NCI-H2081 treated with DMSO at 0.1 percent for 48 hours (cell line): ENCODE measurements at places on chromosomes 1 and 21.

- no peak for DNase-seq
These were observed 7.1 kb downstream of the PRRX1 start for GRCh38 chr1:170670802-170671628.

GRCh38 chr1:20311289-20311688, 20.6 kb downstream of the VWA5B1 start:
- no peak for DNase-seq

DNA sequence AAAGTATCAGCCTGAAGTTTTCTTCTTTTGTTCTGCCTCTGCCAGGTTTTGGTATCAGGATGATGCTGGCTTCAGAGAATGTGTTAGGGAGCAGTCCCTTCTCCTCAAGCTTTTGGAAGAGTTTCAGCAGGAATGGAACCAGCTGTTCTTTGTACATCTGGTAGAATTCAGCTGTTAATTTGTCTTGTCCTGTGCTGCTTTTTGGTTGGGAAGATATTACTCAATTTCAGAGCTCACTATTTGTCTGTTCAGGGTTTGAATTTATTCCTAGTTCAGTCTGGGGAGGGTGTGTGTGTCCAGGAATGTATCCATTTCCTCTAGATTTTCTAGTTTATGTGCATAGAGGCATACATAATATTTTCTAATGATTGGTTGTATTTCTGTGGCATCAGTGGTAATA, 12.8 kb downstream of the ZNF678 start:
- no peak for DNase-seq

GRCh38 chr21:25373126-25374082, 233.9 kb downstream of the MRPL39 start:
- DNase-seq: no peak

DNA sequence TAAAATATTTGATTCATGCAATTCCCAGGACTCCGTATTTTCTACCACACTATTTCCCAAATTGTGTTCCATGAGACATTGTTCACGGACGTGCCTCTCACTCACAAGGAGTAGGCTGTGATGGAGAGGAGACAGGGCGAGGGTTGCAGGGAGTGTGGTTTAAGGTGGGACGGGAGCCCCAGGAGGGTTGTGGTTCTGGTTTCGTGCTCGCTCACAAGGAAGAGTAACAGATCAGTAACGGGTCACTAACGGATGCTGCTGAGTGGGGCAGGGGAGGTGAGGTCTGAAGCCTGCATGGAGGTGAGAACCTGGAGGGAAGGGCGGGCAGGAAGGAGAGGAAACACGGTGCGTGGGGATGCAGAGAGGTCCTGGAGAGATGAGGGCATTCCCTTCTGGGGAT, 28.8 kb downstream of the TFF3 start:
- DNase-seq: no peak

DNA sequence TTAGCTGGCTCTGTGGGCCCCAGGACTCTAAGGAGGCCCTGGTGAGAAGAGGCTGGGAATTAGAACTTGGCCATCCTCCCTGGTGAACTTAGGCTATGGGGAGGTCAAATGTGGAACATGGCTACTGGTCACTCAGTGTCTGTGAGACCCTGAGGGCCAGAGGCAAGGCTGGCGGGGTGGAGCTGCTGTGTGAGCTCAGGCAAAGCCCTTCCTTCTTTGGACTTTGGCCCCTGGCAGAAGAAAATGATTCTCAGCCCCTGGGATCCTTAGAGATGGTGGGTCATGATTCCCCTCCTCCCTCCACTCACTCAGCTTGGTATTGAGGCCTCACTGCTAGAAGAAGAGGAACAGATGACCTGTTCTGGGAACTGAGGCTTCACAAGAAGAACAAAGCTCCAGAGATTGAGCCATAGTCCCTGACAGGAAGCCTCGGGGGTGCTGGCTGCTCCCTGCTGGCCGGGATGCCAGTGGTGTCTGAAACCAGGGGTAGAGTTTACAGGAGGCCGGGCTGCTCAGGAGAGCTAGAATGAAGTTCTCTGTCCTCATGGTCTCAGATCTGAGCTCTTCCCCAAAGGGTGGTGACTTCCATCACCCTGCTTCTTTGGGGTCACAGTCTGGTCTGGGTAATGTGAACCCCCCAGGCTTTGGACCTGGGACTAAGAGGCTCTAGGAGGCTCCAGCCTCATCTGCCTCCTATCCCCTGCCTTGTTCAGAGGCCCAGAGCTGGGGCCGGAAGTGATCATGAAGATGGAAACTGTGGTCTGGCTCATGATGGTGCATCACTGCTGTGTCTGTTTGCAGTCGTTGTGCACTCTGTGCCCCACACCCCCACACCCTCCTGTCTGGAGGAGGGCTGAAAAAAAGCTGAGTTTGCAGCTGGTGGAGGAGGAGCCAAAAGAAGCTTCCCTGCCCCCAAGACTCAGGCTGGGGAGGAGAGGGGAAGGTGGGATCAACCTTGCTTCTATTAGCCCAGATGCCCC, 905 bp downstream of the BTBD19 start:
- DNase-seq: no peak

DNA sequence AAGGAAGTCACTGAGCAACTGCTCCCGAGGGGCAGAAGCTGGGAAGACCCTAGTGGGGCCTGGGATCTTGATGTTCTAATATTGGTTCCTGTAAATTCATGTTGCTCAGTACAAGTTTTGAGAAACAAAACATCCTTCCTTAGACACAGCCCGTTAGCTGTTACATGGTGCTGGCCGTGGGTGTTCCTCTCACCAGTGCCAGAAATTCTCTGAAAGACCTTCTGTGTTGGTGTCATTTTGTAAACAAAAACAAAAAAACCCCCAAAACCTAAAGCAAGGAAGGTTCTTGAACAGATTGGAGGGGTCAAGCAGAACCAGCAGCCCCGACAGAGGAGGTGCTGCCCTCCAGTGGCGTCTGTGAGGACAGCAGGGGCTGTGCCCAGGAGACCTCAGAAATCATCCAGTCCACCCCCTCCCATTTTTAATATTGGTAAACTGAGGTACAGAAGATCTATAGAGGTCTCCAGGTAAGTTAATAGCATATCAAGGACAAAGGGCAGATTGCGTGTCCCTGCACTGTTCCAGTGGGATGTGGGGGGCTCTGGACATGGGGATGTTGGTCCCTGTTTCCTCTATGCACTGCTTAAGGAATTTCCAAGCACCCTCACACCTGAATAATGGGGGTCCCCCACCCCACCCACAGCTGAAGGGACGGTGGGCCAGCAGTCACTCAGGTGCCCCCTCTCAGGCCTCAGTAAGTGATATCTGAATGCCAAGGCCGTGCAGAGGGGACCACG, 38.2 kb downstream of the SLC2A7 start:
- DNase-seq: no peak

DNA sequence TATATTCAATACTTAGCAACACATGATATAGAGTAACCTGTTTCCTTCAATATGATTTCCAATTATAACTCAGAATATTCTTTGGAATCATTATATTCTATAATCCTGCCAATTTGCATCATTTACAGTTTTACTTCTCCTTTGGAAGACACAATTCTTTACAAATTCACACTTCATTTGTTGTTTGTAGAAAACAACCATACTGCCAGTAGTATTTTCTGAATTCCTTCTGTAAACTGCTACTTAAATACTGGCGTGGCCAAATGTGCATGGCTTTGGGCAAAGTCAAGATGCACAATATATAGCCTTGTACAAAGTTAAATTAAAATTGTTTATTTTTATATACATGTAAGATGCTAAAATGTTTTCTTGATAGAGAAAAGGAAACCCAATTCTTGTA, 687.1 kb upstream of the NEGR1 start:
- no peak for DNase-seq

DNA sequence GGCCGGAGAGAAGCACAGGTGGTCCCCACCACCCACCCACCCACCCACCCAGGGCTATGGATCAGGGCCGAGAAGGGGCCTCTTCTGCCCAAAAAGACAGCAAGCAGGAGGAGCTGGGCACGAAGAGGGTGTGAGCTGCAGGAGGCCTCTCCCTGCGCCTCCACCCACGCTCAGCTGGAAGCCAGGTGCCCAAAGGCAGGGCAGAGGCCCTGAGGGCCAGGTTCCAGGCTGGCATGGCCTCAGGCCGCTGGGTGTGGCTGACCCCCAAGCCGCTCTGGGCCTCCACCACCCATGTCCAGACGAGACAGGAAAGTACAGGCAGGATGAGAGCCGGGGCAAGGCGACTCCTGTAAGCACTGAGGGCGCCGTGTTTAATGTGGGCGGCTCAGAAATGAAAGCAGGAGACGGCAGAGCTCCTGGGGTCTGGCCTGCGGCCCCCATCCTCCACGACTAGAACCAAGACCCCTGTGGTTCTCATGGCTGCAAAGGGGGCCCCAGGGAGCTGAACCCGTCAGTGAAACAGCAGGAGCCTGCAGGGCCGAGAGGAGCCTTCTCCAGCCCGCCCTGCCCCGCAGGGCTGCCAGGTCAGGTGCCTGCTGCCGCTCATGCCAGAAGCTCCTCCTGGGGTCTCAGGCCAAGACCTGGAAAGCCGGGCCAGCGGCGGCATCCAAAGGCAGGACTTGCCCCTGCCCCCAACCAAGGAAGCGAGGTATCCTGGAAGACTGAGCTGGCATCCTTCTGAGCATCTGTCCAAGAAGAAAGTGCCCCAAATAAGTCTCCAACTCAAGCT, 56.0 kb downstream of the MEGF6 start:
- no peak for DNase-seq

DNA sequence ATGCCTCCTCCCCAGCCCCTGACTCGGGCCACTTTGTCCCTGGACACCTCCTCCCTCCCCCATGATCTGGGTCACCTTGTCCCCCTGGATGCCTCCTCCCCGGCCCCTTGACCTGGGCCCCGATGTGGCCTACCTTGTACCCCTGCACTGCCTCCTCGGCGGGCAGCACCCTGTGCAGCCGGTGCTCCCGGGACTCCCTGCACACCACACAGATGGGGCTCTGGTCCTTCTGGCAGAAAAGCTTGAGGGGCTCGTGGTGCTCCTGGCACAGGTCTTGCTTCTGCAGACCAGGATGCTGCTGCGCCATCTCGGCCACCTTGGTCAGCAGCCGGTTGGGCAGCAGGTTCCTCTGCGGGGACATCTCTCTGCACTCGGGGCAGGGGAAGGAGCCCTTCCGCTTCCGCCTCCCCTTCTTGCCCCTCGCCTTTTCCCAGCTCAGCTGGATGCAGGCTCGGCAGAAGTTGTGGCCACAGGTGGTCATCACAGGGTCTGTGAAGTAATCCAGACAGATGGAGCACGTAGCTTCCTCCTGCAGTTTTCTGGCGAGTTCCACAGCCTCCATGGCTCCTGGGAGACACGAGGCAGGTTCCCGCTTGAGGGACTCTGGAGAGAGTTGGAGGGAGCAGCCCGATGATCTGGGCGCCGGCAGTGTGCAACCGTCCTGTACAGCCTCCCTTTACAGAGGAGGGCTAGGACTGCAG, 2.0 kb downstream of the TRIM17 start:
- DNase-seq: no peak

GRCh38 chr1:154329152-154329521, 3.8 kb downstream of the ATP8B2 start:
- no peak for DNase-seq

- DNase-seq: no peak
These were observed 338 bp upstream of the TOR1AIP1 start for GRCh38 chr1:179881642-179882252.

DNA sequence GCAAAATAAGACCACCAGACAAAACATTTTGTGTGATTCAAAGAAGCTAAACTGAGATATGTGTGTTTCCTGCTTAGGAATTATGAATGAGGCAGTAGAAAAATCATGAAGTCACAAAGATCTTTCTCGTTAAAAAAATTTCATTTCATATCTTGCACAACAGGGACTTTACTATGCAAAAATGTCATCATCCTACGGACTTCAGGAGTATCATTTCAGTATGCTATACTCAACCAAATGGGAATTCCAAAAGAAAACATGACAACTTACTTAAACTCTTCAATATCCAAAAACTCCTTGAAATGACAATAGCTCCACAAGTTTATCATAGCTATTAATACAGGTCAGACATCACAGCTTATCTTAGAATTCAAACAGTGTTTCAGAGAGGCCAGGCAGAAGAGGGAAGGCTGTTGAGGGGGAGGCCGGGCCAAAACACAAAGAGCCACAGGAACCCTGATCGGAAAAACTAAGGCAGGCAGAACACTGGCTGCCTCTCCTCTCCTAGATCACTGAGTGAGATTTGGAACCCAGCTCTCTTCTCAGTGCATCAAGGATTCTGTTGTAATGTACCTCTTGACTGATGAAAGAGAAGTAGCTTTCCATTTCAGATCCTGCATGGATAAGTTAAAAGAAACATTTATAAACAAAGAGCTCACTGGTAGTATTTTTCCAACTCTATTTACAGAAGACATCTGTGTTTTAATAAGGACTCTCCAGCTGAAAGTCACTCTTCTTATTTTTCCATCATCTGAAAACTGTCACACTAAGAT, 66.9 kb downstream of the TESK2 start:
- DNase-seq: no peak

- no peak for DNase-seq
These were observed 7.9 kb downstream of the DYRK3 start for GRCh38 chr1:206643118-206643698.

DNA sequence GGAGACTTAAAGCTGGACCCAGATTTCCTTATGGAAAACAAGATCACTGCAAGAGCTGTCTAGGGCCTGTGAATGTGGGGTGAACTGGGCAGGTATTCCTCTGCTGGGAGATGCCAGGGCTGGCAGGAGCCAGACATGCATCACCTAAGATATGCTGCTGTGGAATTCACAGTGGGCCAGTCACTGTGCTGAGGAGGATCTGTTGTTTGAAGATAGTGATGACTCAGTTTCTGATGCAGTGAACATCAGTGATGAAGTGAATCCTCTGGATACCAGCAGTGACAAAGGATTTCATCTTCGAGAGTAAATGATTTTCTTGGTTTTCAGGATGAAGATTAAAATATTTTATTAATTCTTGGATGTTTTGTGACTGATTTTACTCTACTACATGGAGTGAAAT, 29.9 kb upstream of the CAMSAP2 start:
- no peak for DNase-seq

DNA sequence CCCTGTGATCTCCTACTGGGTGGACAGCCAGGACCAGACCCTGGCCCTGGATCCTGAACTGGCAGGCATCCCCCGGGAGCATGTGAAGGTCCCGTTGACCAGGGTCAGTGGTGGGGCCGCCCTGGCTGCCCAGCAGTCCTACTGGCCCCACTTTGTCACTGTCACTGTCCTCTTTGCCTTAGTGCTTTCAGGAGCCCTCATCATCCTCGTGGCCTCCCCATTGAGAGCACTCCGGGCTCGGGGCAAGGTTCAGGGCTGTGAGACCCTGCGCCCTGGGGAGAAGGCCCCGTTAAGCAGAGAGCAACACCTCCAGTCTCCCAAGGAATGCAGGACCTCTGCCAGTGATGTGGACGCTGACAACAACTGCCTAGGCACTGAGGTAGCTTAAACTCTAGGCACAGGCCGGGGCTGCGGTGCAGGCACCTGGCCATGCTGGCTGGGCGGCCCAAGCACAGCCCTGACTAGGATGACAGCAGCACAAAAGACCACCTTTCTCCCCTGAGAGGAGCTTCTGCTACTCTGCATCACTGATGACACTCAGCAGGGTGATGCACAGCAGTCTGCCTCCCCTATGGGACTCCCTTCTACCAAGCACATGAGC, 17.2 kb upstream of the SLC25A44 start:
- DNase-seq: no peak

DNA sequence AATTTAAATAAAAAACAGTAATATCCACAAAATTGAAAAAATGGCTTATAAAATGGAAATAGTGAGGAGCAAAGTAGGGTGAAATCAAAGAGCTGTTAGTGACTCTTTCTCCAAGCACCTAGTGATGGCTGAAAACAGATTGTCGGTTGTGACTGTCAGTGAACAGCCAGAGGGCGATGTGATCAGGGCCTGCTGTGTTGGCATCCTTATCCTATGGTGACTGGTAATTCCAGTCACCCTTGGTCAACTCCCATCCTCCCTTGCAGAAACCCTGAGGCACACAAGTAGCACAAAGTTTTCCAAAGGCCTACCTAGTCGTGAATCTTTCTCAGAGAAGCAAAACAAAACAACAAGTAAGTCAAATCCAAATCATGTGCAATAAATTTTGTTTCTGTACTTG, 599.8 kb upstream of the CXADR start:
- DNase-seq: no peak
